Cortex of kidney (tissue), 1 donor: ENCODE measurements at places on chromosomes 6 and 20.

DNA sequence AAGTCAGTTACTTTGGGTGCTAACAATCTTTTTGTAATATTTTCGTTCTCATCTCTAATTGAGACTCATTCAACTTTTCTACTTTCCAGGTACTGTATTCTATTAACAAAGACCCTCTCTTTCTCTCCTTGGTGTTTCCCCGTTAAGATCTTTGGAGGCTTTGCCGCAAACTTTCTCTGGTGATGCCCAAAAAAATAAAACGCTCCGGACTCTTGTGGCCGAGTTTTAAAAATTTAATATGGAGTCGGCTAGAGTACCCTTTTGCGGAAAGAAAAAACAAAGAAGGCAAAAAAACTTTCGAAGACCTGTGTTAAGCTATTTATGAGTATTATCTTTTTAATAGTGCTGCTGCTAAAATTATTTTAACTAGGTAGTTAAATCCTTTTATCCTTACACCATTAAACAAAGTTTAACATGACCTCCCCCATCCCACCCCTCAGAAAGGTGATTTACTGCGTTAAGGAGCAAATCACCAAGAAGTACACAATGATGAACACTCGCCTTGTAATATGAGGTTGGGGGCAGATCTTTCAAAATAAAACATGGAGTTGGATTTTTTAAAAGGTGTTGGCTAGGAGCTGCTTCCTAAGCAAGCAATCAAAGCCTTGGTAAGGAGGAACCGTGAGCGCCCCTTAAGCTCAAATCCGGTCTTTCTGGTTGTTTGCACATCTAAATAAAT lies 10.0 kb downstream of the SIM1 start:
- DNase-seq: no peak

DNA sequence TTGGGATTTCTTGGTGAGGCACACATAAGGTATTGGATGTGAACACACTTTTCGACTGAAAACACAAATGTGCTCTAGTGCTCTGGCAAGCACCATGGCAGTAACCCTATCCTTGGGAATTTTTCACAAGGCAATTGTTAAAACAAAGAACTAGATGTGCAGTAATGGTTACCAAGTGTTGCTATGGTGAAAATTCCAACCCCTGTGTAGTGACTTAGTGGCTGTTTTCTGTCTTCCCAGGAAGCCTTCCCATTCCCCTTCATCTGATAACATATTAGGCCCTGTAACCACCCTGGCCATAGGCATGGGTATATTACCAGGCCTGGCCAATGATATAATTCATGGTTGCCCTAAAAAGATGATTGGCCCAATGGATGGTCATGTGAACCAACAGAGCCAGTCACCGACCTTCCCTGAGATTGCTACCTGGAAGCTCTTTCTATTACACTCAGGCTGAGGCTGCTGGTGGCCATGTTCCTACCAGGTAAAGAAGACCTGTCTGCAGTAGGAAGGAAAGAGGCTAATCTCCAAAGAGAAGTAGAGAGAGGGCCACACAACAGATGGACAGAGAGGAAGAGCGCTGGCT lies 4.1 kb downstream of the C20orf202 start:
- DNase-seq: no peak

DNA sequence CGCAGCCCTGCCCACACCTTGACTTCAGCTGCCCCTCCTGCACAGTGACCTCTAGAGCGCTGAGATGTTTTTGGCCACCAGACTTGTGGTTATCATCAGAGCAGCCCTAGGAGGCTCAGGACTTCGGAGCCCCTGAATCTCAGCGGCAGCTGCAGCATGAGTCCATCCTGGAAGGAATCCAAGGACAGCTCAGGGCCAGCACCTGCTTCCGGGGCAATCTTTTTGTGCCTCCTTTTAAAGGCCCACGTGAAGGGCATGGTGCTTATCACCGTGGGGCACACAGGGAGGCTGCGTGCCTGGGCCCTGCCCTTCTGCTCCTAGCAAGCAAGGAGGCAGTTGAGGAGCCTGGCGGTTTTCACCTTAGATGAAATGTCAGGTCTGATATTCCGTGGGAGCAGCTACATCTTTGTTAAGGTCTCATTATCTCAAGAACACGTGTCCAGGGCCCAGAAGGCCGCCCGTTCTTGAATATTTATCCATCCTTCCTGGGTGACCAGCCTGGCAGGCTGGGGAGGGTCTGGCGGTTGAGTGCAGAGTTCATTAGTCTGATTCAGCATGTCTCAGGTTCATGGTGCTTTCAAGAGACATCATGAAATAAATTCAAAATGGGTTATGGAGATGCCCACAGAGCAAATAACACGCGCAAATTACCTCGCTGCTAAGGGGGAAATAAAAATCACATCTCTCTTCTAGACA lies 392.4 kb downstream of the TAF4 start:
- no peak for DNase-seq

GRCh38 chr6:5898563-5898962 lies 108.2 kb downstream of the NRN1 start:
- DNase-seq: no peak

DNA sequence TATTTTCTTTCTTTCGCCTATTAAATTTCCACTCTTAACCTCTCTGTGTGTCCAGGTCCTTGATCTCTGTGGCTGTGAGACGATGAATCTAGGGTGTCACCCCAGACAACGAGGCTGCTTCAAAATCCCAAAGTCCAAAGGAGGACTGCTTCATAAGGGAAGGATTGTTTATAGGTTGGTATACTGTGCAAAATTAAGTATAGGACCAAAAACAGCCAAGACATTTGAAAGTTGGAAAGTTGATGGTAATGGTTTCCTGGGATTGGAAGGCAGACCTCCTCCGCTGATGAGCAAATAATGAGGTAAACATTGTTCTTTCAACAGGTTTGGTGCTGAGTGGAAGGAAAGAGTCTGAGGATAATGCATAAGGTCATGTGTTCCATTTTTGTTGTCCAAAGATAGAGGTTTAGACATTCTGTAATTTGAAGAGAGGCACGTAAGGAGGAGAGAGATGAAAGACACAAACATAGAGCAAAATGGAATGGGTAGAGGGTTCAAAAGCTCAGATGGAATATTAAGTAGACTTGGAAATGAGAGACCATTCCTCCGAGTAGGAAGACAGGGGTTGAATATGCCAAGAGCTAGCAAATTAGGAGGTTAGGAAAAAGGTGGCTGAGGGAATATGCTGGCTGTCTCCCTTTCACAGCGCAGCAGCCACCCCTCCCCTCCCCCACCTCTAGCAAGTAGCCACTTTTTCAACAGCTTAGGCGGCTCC lies 24.8 kb downstream of the ZNF311 start:
- no peak for DNase-seq

- no peak for DNase-seq
Measured at GRCh38 chr6:138601128-138601527, 101.8 kb upstream of the NHSL1 start.
